ENCODE measurements at places on chromosomes 7 and 10. TPM values are rescaled to one million over a fixed set of nuclear protein-coding genes. Genes with fewer than 3 reads are reported as not detected.

Gene MMRN2
- total RNA-seq: 1.5 TPM

Gene COBL
- 7.3 TPM for total RNA-seq

Gene MLXIPL
- total RNA-seq: 1.5 TPM

Gene CHST15
- 38.8 TPM for total RNA-seq

Gene ACSL5
- 0.68 TPM for total RNA-seq

Gene CTAGE4
- total RNA-seq: 26.0 TPM

Gene NCF1
- not detected for total RNA-seq

Gene AKR1C8
- not detected for total RNA-seq

Gene H2BK1
- total RNA-seq: not detected

Gene CDK1
- 48.8 TPM for total RNA-seq

Gene GPRIN2
- total RNA-seq: not detected

Gene KLF14
- not detected for total RNA-seq

Gene NOC3L
- total RNA-seq: 24.9 TPM

Gene ACADSB
- total RNA-seq: 15.7 TPM

Gene BHLHA15
- 6.0 TPM for total RNA-seq

Gene C10orf62
- total RNA-seq: 0.26 TPM

Gene AUTS2
- 1.8 TPM for total RNA-seq

Gene HOXA4
- total RNA-seq: 2.6 TPM

Gene GOLGA7B
- total RNA-seq: not detected

Gene EBLN1
- not detected for total RNA-seq

Gene GRM3
- total RNA-seq: not detected

Gene TEX36
- not detected for total RNA-seq

Gene RNF148
- total RNA-seq: 0.63 TPM

Gene BLOC1S2
- total RNA-seq: 86.7 TPM

Gene NPC1L1
- total RNA-seq: not detected

Gene VAX1
- total RNA-seq: not detected

Gene PCDH15
- total RNA-seq: not detected

Gene OGA
- total RNA-seq: 115 TPM

Gene HTR5A
- total RNA-seq: not detected

Gene ANKRD7
- not detected for total RNA-seq

Gene RHEB
- total RNA-seq: 135 TPM

Gene SPDYE2
- total RNA-seq: 0.22 TPM

Gene PNLIP
- total RNA-seq: not detected

Gene CDNF
- 2.9 TPM for total RNA-seq

Gene RHOBTB1
- 1.5 TPM for total RNA-seq

Gene GRID2IP
- not detected for total RNA-seq

Gene ZNF92
- total RNA-seq: 5.4 TPM

Gene FFAR4
- not detected for total RNA-seq

Gene TRIM4
- 28.2 TPM for total RNA-seq

Gene EPDR1
- total RNA-seq: not detected

Gene UCMA
- not detected for total RNA-seq

Gene PILRA
- total RNA-seq: 0.65 TPM

Measured in MCF 10A (cell line).